ENCODE measurements at places on chromosomes 5 and 9.
A peak's percentile ranks its signal among the peaks of the same experiment; 100 is the strongest.

DNA sequence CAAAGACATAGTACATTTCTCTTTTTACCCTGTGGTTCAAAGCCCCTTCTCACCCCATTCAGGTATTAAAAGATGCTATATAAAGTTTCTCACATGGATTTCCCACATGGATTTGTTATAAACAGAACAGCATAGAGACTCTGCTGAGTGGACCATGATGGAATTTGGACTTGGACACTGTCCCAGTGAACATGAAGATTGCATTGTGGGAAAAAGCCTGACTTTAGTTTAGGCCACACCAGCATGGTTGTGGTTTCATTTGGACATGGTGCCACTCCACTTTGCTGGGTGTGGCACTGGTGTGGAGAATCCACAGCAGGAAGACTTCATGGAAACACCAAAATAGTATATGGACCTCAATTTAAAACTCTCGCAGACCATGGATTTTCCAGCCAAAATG is 124.6 kb downstream of the ARHGAP26 start:
- no peak for DNase-seq

GRCh38 chr9:123329329-123329955 is 26.6 kb upstream of the CRB2 start:
- DNase-seq: no peak

DNA sequence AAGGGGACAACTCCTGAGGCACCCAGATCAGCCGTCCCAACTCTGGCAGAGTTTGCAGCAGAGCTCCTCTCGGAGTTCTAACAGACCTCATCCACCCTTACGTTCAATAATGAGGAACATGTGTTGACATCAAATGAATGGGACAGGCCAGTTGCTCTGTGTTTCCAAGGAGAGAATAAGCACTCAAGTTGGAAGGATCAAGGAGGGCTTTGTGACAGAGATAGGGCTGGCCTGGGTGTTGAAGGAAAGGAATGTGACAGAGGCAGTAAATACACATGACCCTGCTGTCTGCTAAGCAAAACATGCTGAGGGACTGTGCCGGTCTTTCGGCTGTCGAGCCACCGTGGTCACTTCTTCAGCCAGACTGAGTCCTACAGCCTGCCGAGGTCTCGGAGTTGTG is 48.2 kb downstream of the GPR107 start:
- no peak for DNase-seq

DNA sequence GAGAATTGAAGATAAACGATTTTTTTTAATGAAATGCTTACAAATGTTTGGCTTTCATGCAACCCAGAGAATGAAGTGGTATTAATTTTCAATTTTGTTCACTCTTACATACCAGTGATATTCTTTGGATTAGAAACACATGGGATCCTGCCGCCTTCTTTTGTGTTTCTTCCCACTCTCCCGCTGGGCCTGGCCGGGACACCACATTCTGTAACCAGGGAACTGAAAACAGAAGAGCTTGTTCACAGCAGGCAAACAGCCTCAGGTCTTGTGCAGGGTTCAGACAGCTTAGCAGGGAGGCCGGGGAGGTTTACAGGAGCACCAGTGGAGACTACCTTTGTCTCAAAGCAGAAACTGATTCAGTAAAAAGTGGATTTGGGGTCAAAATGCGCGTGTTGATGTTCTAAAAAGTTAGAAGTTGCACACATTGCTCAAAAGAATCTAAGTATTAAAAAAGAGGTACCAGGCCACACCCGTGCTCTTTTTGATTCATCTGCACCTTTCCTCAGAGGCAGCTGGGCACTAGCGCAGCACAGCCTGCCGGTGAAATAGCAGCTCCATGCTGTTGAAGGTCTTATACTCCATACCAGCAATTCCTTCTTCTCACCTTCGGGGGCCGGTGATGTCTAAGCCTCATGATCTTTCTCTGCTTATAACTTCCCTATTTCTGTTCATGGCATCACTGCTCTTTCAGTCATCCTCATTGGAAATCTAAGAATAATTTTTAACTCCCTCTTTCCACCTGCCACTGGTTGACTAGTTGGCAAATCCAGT is 67.1 kb downstream of the GRAMD2B start:
- peak; percentile 31 for DNase-seq

DNA sequence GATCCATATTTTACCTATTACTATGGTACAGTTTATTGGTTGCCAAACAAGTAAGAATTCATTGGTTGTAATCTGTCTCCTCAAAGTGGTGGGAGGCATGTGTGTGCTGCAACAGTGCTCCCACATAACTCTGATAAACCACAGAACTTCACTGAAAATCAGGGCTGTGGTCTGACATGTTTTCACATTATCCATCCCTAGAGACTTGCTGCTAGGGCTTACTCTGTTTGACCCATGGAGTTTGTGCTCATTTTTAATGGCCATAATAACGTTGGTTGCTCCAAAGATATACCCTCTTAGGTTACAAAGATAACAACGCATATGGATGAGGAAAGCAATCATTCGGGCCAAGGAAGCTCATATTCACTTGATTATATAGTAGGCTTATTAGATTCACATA is 37.0 kb downstream of the HACD4 start:
- DNase-seq: no peak
